Effector memory CD4-positive, alpha-beta T cell (primary cell): ENCODE measurements at places on chromosomes 6 and 20.

- DNase-seq: no peak
These were observed 108.4 kb downstream of the HUS1B start for GRCh38 chr6:548517-548916.

DNA sequence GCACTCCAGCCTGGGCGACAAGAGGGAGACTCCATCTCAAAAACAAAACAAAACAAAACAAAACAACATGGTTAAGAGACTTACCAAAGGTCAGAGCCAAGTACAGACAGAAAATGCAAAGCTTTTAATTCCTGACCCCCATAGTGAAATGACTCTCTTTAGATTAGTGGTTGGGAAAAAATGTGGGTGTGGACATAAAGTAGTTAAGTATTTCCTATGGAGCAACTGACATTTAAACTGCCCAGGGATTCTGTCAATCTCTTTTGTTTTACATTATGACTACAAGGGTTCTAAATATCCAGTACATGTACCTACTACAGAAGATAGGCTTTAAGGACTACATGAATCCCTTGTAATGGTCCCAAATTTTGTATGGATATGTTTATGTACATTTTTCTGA lies 75.1 kb downstream of the IRAK1BP1 start:
- DNase-seq: no peak

- DNase-seq: no peak
These were observed 11.7 kb downstream of the LCA5 start for GRCh38 chr6:79525272-79526100.

- no peak for DNase-seq
These were observed 303.9 kb upstream of the SGK1 start for GRCh38 chr6:134621858-134622257.

GRCh38 chr6:26329763-26330511 lies 35.1 kb upstream of the BTN3A2 start:
- DNase-seq: no peak

DNA sequence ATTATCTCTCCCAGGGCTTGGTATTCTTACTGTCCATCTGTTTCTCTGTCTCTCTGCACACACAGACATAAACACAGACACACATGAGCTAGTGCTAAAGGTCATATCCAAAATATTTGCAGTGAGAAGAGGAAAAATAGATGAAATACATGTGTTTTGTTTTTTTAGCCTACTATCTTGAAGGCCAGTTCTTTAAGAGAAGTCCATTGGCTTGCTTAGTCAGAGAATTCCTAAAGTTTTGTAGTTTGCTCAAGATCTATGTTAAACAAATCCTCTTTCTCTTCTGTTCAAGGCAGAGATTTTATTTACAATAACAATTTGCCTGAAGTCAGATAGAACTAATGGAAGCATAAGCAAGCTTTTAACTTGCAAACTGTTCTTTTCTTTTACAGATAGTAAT lies 120.0 kb upstream of the AKIRIN2 start:
- DNase-seq: no peak

GRCh38 chr6:79612918-79613317 lies 18.2 kb upstream of the SH3BGRL2 start:
- DNase-seq: no peak

DNA sequence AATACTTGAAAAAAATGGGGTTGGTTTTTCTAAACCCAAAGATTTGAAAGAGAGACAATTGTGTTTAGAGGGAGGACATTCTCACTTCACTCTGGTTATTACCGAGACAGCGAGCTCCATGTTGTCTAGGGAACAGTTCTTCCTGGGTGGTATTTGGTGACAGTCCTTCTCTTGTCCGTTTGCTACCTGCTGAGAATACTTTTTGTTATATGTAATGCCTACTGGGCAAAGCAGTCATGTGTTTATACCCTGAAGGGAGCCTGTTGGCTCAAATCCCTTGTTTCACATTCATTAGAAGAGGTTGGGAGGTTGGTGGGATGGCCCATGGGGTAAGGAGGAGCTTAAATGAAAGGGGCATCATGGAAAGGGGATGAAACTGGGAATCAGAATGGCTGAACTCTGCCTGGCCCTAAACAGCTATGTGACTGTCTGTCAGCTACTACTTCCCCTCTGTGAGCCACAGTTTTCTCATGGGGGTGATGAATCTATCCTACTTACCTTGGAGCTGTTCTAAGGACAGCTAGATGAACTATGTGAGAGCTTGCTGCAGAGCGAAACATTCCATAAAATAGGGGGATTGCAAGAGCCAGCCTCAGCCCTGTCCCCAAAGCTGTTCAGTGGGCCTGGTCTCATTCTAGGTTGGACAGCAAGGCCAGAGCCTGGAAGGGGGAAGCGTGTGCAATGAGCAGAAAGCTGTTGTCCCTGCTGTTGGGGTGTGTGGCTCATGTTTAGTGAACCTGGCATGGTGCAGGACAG lies 43.5 kb downstream of the FNDC1 start:
- DNase-seq: no peak

GRCh38 chr6:26306232-26306631 lies 58.8 kb upstream of the BTN3A2 start:
- DNase-seq: no peak

DNA sequence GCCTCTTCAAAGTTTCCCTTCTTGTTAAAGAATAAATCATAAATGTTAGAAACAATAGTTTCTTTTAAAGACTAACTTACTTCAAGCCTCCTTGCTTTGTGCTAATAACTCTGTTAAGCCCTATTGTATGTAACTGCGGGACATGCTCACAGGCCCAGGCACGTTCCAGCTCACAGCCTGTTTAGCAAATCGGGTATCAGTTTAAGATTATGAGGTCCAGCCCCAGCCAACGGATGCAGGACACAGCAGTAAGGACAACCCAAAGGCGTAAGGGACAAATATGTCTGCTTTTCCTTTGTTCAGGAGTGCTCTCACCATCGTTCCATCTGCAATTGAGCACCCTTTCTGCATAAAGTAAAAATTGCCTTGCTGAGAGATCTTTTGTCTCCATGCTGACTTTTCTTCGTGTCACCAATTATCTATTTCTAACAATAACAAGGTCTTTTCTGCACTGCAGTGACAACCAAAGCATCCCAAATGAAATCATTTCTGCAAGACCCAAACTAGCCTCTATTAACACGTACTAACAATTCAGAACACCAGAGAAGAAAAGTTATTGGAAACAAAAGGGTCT lies 1.4 kb downstream of the C6orf52 start:
- DNase-seq: no peak
